Caudate nucleus (tissue), 63 donors: ENCODE measurements at places on chromosomes 7 and 10.

DNA sequence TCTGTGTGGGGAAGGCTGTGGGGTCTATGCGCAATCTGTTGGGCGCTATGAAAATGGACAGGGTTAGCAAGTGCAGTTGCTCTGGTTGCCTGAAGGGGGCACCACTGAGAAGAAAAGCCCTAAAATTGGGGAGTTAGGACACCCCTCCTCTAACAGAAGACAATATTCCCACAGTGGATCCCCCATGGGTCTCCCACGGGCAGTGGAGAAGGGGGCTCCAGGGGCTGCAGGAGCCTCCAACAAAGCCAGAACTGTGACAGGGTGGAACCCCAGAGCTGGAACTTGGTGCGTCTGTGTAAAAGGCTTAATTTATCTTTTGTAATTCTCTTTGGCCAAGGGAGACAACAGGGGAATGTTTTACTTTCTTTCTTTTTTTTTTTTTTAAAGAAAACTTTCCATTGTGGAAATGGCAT is 12.5 kb upstream of the COL13A1 start:
- no peak for DNase-seq

DNA sequence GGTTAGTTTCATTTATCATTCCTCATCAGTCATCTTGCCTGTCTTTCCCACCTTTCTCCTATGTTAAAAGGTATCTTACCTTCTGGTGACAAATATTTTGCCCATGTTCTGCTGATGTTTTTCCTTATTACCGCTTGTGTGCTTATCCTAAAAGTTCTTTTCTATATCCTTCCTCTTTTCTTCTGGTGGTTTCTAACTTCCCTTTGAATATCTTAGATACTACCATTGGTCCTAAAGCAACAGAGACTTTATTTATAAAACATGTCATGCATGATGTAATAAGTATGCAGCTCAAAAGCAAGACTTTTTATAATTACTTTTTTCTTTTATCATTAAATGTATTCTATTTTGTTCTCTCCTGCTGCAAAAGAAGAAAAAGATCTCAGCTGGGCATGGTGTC is 24.8 kb downstream of the TBC1D12 start:
- DNase-seq: no peak

DNA sequence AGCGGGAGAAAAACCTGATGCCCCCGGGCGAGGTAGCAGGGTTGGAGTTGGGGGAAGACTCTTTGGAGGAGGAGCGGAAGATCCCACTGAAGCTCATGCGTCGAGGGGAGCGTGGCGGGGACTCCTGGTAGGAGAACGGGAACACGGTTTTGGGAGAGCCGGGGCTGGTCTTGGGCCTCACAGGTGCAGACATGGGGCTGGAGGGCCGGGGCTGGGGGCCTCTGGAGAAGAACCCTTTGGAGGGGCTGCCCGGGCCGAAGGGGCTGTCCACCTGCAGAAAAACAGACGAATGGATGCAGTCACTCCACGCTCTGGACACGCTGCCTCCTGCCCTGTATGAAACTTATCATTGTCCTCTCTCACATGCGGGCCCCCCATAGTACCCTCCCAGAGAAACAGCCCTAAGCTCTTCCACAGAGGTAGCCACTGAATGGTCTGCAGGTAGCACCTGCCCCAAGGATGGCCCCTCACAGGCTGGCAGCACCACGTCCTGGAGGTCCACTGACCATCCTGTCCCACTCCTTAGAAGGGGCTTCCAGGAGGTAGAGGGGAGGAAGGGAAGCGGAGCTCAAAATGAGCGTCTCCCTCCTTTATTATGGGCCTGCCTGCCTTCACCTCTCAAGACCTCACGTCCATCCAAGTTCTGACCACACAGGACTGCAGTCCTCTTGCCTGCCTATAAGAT is 95.6 kb downstream of the PRKAG2 start:
- no peak for DNase-seq

DNA sequence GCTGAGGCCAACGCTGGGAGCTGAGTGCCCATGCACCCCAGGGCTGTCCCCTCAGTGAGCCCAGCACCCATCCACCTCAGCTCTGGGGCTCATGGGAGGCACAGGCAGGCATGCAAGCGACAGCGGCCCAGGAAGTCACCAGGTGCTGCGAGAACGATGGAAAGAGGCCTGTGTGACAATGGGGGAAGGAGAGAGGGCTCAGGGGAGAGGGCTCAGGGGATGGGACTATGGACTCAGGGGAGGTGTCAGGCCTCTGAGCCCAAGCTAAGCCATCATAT is 292.5 kb downstream of the WDR37 start:
- no peak for DNase-seq

DNA sequence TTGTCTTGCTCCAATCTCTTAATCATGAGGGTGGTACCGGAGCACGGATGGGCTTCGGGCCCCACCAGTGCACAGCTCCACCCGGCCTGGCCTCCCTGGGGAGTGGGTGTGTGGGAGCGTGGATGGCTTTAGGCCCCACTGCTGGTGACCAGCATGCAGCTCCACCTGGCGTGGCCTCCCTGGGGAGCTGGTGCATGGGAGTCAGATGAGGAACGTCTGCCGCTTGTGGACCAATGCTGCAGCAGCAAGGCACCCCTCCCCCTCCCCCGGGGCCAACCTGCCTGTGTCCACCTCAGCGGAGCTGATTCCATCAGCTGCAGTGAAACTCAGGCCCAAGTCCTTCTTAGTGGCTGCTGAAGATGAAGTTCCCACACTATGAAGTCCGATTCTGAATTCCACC is 511.4 kb downstream of the PTPRN2 start:
- no peak for DNase-seq

GRCh38 chr10:25902002-25902401 is 32.0 kb upstream of the MYO3A start:
- no peak for DNase-seq

DNA sequence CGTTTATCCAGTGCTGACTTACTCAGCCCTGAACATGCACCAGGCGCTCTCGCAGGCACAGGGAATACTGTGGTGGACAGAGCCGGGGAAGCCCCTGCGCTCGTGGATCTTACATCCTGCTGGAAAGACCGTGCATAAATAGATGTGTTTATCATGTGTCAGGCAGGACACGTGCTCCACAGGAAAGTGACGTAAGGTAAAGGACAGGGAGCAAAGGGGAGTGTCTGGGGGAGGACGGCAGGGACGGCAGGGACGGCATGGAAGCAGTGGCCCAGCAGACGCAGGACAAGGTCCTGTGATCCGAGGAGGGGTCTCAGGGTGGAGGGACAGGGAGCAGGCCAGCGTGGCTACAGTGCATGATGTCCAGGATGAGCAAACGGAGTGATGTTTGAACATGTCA is 410.5 kb downstream of the PAXIP1 start:
- no peak for DNase-seq

DNA sequence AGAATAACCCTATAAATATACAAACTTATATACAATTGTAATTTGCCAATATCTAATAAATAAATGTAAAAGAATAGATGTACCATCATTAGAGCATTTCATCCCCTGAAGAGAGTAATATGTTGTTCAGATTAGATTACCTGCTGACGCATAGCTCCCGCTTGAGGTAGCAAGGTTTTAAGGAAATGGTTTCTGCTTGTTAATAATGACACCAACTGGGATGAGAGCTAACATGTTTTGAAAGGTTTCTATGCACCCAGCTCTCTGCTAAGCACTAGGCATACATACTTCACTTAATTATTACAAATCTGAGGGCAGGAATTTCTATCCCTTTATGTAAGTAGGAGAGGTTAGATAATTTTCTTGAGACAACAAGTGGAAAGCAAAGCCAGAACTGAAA is 1003.3 kb upstream of the SORCS1 start:
- no peak for DNase-seq

- DNase-seq: no peak
Measured at GRCh38 chr7:34077168-34077567, 171.8 kb downstream of the BMPER start.

DNA sequence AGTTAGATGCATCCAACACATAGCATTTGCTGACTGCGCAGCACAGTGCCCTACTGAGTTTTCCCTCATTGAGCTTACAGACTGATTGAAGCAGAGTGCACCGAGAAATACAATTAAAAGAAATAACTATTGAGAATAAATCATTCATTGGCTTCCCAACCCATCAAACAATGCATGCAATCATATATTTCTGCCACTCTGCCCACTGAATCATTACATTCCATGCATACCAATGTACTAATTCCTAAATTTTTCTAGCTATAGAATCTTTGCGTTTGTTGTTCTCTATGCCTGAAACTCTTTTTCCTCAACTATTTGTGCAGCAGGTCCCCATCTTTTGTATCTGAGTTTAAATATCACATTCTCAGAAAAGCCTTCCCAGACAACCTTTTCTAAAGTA is 783.8 kb downstream of the SORCS1 start:
- DNase-seq: no peak

DNA sequence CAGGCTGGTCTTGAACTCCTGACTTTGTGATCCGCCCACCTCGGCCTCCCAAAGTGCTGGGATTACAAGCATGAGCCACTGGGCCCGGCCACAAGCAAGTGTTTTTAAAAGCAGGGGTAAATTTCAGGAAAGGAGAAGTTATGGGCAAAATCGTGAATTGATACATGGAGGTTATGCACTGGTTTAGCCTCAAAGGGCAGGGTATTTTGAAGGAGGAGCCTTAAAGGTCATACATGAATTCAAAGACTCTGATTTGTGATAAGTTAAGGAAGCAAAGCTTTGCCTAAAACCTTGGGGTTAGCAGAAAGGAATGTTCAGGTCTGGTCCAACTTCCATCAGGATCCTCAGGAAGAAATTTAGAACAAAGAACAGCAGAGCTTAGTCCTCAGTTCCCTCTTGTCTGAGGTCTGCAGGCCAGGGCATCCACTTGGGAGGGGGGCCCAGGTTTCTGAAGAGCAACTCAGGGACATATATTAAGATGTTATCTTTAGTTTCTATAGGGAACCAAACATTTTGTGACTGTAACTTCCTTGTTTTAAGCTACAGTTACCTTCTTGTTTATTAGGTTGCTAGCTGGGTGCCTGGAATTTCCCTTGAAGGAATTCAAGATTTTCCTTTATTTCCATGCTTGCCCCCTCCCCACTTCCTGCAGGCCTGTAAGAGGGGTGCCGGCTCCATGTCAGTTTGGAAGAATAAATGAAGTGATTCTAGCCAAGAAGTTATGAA is 2.8 kb upstream of the REPIN1 start:
- DNase-seq: no peak

DNA sequence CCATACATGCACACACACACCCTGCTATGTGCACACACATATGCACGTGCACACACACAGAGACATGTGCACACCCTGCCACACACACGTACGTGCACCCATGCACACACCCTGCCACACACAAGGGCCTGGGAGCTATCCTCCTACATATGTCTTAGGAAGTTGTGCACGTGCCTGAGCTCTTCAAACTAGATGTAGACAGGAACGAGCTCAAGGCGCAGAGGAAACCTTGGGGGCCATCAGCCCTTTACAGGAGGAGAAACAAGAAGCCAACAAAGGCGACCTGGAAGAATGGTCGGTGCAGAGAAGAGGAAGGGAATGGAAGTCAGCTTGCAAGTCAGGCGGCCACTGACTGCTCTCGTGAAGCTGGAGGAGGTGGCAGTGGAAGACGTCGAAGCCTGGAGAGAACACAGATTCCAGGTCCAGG is 58.7 kb downstream of the AOC1 start:
- no peak for DNase-seq

GRCh38 chr10:3095373-3096139 is 28.2 kb downstream of the PFKP start:
- DNase-seq: no peak

DNA sequence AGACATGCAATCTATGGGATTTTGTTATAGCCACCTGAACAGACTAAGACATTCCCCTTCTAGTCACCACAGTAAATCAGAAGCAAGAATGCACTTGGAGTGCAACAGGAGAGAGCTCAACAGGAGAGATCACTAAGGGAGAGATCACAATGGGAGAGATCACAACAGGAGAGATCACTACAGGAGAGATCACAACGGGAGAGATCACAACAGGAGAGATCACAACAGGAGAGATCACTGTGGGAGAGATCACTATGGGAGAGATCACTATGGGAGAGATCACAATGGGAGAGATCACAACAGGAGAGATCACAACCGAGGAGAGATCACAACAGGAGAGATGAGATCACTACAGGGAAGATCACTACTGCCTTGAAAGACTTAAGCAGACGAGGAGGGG is 238.5 kb upstream of the PITRM1 start:
- no peak for DNase-seq

- DNase-seq: no peak
Measured at GRCh38 chr7:142733271-142733670, 16.0 kb upstream of the PRSS1 start.

GRCh38 chr10:47368431-47369180 is 15.5 kb downstream of the ZNF488 start:
- DNase-seq: no peak

DNA sequence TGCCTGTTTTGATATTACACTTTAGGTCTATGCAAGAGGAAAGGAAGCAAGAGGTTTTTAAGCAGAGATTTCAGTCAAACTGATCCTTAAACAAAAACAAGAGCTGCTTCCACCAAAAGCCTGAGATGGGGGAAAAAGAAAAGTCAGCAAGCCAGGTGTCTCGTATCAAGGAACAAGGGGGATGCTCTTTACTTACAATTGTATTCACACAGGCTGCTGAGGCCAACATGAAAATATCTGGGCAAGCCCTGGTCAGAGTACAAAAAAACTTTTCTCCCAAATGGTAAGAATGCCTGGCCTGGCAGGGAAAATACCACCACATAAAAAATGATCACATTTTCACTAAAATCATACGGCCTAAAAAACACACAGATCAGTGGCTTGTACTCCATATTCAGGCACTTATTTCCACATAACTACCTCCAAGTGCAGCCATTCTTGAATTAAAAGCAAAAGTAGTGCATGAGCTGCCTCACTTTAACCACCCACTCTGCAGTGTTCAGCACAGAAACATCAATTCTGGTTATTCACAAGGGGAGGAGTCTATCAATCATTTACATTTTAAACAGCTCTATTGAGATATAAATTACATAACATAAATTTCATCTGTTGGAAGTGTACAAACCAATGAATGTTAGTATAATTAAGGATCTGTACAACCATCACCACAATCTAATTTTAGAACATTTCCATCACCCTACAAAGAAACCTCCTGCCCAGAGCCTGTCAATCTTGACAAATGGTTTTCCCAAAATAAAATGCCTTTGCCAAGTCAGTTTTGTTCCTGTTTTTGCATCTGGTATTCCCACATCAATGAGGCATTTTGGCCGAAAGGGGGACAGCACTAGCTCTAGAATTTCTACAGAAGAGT is 70.2 kb downstream of the GRB10 start:
- DNase-seq: no peak

GRCh38 chr10:79405221-79405994 is 40.0 kb downstream of the ZCCHC24 start:
- DNase-seq: no peak

GRCh38 chr10:11898372-11899066 is 75.4 kb downstream of the PROSER2 start:
- DNase-seq: no peak

DNA sequence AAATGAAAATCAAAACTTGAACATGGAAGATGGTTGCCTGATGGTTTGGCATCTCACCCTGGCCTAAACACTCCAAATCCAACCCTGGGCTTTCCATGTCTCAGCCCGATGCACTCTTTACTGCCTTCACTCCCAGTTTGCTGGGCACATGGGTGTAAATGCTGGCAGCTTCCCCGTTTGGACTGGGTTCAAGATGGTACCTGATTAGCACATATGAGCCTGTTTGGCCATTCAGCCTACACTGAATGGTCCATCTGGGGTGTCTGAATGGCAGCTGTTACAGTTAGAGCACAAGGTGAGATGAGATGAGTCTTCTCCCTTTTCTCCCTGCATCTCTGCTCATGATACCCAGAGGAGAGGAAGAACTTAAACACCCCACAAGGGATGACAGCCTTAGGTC is 37.1 kb downstream of the ATXN7L1 start:
- DNase-seq: no peak
